ENCODE measurements at places on chromosomes 2 and 18.

GRCh38 chr2:78757191-78757590 is 268.3 kb upstream of the REG3G start:
- no peak for DNase-seq

DNA sequence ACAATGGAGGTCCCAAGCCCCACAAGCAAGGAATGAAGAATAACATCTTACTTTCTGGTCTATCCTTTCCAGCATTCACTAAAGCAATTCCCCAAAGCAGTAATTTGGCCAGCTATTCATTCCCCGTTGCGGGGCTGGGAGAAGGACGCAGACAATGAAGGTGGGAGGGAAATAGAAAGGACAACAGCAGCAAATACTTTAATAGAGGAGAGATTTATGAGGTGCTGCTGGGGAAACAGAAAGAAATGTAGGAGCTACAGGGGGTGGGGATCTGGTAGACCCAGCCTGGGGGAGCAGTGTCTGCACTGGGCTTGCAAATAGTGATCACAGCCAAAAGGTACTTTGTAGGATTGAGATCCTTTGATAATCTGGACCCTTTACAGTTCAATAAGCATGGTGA is 13.9 kb upstream of the ATL2 start:
- DNase-seq, result no peak

- no peak for DNase-seq
Measured at GRCh38 chr2:108803045-108803736, 16.6 kb downstream of the CCDC138 start.

DNA sequence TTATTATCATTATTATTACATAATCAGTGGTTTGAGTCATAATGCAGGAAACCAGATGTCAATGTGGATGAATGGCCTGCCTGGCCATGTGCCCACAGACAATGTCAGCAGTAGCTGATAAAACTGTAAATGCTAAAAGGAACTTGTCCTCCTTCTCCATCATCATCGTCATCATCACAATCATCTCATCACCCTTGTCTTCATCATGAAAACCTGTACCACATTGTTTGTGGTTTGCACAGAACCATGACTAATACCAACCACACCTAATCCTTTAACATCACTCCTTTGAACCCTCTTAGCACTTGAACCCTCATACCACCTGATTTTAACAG is 96.0 kb downstream of the HNMT start:
- DNase-seq, result peak; percentile 96

GRCh38 chr2:221267773-221268425 is 304.2 kb downstream of the EPHA4 start:
- no peak for DNase-seq

GRCh38 chr2:8224347-8225190 is 457.3 kb upstream of the ID2 start:
- DNase-seq, result no peak

- no peak for DNase-seq
Measured at GRCh38 chr18:76621782-76622495, 126.9 kb upstream of the ZNF516 start.

DNA sequence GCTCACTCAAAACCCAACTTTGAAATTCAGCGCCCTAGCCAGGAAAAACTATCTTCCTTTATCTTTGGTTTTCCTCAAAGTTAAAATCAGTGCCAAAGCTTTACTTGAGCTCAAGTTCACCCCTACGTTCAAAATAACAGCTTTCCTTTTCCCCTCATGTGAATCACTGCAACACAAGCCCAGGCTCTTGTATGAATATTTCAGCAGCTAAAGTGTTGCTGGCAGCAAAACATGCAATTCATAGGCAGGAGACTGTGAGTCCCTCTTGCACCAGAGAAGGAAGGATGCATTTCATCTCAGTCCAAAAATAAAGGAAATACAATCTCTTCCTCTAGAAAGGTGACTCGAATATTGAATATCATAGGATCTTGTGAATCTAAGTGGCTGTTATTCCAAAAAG is 461.3 kb upstream of the SOX11 start:
- no peak for DNase-seq

DNA sequence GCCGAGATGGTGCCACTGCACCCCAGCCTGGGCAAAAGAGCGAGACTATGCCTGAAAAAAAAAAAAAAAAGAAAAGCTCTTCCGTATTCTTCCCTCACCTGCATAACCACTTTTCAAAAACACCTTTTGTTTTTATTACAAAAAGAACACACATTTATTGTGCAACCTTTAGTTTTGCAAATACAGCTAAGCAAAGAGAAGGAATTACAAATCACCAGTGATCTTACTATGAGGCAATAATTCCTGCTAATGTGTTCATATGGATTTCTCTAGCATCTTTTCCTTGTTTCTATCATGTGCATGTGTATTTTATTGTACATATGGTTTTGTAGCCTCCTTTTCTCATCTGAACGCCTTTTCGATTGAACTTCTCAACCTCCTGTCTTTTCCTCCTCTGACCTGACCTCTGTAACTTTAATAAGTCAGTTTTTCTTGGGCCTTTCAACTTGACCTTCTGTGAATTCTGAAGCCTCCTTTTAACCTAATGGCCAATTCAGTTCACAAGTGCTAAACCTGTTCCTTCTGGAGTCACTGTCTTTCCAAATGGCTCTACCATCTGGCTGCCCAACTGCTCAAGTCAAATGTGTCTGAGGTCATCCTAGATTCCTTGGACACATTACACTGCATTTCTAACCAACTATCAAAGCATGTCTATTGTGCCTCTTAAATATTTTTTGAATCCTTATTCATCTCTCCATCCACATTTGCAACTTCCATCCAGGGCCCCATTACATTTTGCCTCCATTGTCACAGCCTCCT is 59.1 kb upstream of the DAPL1 start:
- DNase-seq, result no peak

GRCh38 chr2:215104226-215104625 is 34.2 kb downstream of the ABCA12 start:
- DNase-seq, result no peak

- no peak for DNase-seq
Measured at GRCh38 chr2:64738026-64738425, 84.3 kb upstream of the SERTAD2 start.

- peak; percentile 21 for DNase-seq
Measured at GRCh38 chr2:25098670-25099486, 57.0 kb downstream of the EFR3B start.

DNA sequence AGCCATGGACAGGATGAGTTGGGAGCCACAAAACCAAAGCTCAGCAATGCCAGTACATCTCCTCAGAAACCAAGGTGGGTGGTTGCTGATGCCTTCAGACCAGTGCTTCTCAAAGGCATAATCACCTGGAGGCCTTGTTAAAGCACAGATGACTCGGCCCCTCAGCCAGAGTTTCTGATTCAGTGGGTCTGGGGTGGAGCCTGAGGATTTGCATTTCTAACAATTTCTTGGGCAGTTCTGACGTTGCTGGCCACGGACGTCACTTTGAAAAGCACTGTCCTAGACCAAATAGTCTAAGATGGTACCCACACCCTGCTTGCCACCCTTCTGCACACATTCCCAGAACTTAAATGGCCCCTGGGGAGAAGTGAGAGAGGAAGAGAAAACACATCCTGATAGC is 24.1 kb upstream of the CDH2 start:
- no peak for DNase-seq

- no peak for DNase-seq
Measured at GRCh38 chr18:47593744-47594472, 336.6 kb downstream of the SMAD2 start.

DNA sequence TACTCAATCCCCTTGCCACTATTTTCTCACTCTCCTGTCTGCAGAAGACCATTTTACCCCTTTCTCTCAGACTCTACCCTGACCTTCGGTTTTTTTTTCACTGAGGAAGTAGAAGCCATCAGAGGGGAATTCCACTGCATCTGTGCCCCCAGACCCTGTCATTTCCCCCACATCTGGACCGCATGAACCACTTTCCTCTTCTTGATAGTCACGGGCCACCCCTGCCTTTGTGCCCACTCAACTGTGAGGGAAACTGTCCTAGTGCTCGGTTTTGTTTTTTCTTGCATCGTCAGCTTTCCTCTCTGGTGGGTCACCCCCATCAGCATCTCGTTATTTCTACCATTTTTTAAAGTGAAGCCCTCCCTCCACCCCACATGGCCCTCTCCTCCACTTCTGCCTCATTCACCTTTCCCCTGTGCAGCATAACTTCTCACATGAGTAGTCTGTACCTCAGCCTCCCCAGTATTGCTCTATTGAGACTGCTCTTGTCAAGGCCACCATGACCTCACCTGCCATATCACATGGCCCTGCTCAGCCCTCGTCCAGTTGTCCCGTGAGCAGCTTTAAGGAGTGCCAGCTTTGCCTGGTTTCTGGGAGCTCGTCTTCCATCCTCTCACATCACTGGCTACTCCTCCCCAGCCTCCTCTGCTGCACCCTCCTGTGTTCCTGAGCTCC is 32.4 kb downstream of the TMEM87B start:
- DNase-seq, result peak; percentile 54

DNA sequence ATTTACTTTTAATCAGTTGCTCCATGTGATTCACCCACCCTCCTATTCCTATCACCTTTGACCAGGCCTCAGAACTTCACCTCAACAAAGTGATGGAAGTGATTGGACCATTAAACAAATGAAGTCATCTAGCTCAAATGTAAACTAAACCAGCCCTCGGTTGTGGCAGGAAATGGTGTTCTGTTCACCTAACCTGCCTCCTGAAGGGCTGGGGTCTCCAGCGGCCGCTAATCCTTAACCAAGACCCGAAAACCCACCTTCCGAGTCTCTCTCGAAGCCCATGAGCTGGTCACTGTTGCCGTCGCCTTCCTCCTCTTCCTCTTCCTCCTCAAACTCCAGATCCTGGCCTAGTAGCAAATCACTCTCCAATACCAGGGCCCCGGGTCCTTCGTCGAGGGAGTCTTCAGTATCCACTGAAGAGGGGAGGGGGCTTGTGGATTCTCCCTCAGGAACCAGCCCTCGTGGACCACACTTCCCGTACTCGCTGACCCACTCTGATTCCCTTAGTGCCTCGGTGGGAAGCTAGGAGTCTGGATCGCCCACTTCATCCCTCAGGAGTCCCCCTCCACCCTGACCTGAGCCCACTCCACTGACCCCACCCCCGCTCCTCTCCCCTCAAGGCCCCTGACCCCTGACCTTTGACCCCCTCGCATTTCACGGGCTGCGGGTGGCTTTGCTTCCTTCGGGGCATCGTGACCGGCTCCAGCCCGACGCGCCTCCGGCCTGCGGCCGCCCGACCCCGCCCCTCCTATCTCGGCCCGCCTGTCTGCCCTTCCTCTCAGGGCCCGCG is 503 bp downstream of the ZNF513 start:
- DNase-seq, result peak; percentile 85

DNA sequence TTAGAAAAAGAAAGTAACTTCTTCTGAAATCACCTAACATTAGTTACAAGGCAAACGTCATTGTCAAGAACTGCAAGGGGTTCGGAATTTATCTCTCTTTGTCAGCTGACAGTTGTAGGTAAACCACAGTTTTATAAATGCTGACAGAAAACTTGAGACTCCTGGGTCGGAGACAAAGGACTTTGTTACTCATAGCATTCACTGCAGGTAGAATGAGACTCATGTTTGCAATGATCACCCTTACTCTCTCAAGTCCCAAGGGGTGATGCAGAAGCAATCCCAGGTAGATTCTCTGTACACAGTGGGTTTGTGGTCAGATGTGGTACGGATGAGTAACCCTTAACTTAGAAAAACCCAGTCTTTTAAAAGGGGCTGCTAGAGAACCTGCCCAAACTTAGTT is 757.8 kb downstream of the TRIB2 start:
- no peak for DNase-seq

- no peak for DNase-seq
Measured at GRCh38 chr2:132760405-132760804, 90.4 kb upstream of the LYPD1 start.

DNA sequence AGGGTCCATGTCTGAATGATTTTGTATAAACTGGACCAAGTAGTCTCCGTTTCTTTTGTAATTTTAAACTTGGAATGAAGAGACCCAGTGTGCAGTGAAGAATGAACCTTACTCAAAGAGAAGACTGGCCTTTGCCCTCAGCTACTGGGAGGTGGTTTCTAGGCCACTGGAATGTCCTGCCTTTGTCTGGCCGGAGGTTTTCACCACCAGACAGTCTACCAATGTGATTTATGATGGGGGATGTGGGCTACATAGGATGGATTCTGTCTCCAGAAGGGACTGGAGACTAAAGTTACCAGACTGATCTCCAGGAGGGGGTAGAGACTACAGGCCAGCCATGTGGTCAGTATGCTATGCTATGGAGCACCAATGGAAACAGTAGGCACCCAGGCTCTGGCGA is 42.8 kb upstream of the RAB31 start:
- DNase-seq, result no peak

- DNase-seq, result peak; percentile 38
Measured at GRCh38 chr18:50286391-50287027, 983 bp downstream of the CXXC1 start.

- DNase-seq, result no peak
Measured at GRCh38 chr2:191345788-191346187, 100.6 kb downstream of the MYO1B start.

DNA sequence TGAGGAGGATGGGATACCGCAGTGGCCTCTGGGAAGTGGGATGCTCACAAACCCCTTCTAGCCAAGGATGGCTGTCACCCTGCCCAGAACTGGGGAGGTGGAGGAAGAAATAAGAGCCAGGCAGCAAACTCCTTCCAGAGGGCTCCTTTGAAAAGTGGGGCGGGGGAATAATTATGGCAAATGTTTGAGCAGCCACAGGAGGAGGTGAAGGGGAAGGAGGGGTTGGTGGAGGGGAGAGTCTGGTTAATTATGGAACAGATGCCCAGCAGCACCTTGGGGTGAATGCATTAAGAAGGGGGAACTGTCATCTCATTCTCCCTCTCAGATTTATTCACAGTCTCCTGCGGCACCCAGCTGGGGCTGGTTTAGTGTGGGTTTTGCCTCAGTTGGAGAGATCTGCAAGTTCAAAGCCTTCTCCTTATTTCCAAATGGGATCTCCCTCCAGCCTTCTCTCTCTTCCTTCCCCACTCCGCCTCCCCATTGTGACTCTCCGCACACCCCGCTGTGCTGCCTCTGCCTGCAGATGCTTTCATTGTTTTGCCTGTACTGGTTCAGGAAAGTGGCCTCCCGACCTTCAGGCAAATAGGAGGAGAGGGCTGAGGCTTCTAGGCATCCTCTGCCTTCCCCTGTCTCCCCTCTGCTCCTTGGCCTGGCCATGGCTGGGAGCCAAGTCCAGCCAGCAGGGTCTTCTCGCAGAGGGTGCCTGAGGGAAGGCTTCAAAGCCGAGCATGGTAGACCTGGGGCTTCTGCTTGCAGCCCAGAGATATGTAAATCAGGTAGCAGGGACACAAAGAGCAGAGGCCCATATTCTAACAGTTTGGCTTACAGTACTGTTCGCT is 457.2 kb upstream of the MEX3C start:
- DNase-seq, result no peak

GRCh38 chr2:152626911-152627339 is 90.3 kb downstream of the PRPF40A start:
- no peak for DNase-seq

GRCh38 chr2:149000158-149000938 is 38.2 kb upstream of the LYPD6B start:
- DNase-seq, result no peak
